ENCODE measurements at places on chromosomes 12 and 14. TPM values are rescaled to one million over a fixed set of nuclear protein-coding genes. Genes with fewer than 3 reads are reported as not detected.

Gene DGKA
- total RNA-seq: 5.7 TPM

DNA sequence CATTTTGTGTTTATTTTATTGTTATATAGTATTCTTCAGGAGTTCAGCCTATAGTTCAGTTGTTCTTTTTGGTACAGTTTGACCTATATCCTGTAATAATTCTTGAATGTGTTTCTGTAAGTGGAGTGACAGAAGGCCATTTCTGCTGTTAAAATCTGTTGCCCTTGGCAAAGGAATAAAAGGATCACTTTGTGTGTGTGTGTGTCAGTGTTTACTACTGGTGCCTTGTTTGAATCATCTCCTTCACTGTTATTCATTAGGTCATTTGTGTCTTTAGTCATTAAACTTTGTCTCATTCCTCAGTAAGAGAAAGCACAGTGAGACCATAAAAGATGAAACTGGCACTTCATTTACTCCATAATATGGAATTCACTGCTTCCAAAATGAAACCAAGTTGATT, 130.7 kb downstream of the TMTC2 start:
- DNase-seq: peak; percentile 90

GRCh38 chr12:84507956-84508850, 404.4 kb downstream of the SLC6A15 start:
- DNase-seq: peak; percentile 75

DNA sequence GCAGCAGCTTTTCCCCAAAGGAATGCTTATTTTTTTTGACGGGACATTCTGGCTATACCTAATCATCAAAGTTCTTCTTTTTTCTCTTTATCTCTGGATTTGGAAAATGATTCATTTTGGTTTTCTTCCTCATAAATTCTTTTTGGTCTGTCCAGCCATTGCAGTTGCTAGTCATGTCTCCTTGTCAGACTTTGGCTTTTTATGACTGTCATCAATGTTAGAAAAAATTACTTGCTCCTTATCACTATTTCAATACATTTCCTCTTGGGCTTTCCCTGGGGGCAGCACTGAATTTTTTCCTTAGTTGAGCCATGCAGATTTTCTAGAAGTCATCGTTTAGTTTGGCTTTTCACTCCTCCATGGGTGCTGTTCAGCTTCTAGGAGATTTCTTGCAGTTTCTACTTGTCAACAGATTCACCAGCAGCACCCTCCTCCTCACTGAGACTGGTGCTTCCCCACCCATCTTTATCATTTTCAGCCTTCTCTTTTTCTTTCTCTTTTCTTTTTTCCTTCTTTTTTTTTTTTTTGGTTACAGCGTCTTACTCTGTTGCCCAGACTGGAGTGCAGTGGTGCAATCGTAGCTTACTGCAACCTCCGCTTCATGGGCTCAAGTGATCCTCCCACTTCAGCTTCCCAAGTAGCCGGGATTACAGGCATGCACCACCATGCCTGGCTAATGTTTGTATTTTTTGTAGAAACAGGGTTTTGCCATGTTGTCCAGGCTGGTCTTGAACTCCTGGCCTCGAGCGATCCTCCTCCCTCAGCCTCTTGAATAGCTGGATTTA, 5.2 kb downstream of the ADIPOR2 start:
- DNase-seq: no peak

Gene CDK4
- total RNA-seq: 420 TPM

Gene AP4S1
- total RNA-seq: 6.9 TPM

- no peak for DNase-seq
Observed at GRCh38 chr12:1880876-1881275, 37.6 kb downstream of the CACNA2D4 start.

Data from SK-MEL-5 (cell line).